Fibroblast of skin of back (primary cell): ENCODE measurements at places on chromosomes 3 and 15.

DNA sequence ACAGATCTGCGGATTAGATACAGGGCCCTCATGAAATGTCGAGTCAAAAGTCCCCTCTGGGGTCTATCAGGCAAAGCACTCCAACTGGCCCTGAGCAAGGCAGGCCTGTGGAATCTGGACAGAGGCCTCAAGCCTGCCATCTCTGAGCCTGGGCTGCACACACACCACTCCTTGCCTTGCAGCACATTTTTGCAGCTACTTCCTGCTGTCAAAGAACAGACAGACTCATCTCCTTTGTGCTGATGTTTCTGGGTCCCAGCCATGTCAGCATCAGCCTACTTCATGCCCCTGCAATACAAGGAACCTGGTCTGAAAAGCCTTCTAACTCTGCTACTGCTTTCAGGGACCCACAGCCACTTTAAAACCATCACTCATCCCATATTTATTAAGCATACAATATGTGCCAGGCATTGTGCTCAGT is 60.6 kb upstream of the IL12A start:
- DNase-seq = peak; percentile 72

- DNase-seq = peak; percentile 66
These were observed 82.3 kb downstream of the CHSY1 start for GRCh38 chr15:101169495-101170071.

DNA sequence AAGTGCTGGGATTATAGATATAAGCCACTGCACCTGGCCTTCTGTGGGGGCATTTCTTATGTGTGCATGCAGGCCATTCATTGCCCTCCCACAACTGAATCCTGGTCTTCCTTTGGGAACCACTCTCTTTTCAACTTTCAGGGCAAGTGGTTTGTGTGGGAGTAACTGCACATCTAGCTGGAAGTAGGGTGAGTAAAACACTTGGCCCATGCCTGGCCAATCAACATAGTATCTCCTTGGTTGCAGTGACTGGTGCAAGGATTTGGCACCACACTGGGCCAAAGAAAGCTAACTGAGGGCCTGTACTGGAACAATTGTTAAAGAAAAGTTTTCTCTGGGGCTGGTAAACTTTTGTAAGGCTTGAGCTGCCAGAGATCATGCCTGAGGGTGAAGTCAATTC is 189.2 kb upstream of the FEZF2 start:
- DNase-seq = no peak

GRCh38 chr15:61383421-61383820 is 154.3 kb upstream of the RORA start:
- DNase-seq = peak; percentile 98

- no peak for DNase-seq
These were observed 23.2 kb downstream of the EIF1B start for GRCh38 chr3:40332684-40333083.

GRCh38 chr3:170584585-170585007 is 1.3 kb downstream of the SLC7A14 start:
- peak; percentile 72 for DNase-seq

GRCh38 chr15:28002136-28002861 is 96.8 kb downstream of the OCA2 start:
- DNase-seq = no peak

- no peak for DNase-seq
These were observed 74.3 kb downstream of the B3GNT5 start for GRCh38 chr3:183327343-183327742.

GRCh38 chr15:86178845-86179244 is 99.2 kb downstream of the AGBL1 start:
- no peak for DNase-seq

DNA sequence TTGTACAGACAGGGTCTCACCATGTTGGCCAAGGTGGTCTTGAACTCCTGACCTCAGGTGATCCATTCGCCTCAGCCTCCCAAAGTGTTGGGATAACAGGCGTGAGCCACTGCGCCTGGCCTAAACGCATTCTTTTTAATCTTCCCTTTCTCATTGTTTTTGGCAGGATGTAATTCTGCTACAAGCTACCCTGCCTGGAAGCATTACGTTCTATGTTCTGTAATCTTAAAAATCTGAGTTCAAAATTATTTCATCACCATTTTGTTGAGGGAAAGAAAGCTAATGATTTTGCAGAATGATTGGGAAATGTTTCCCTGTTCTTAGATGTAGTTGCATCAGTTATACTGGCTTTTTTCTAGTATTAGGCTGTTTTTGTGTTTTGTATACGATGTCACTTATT is 71.5 kb downstream of the RGMA start:
- no peak for DNase-seq

DNA sequence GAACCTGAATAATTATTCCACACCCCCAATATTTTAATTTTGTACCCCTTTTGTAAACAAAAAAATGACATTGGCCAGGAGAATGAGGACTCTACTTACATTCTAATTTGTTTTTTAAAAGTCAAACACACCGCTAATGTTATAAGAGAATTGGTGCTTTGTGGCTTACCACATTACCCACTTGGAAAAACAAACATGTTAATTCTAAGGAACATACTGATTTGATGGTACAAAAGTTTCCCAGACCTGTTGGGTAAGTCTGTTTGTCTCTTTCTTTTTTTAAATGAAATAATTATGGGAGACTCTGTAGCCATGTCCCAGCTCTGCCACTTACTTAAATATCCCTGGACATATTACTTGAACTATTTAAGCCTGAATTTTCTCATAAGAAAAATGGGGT is 352.5 kb upstream of the C2CD4B start:
- no peak for DNase-seq

- no peak for DNase-seq
These were observed 159.6 kb upstream of the GADL1 start for GRCh38 chr3:31054032-31054431.

GRCh38 chr15:64524778-64525177 is 64.4 kb downstream of the ZNF609 start:
- DNase-seq = no peak

DNA sequence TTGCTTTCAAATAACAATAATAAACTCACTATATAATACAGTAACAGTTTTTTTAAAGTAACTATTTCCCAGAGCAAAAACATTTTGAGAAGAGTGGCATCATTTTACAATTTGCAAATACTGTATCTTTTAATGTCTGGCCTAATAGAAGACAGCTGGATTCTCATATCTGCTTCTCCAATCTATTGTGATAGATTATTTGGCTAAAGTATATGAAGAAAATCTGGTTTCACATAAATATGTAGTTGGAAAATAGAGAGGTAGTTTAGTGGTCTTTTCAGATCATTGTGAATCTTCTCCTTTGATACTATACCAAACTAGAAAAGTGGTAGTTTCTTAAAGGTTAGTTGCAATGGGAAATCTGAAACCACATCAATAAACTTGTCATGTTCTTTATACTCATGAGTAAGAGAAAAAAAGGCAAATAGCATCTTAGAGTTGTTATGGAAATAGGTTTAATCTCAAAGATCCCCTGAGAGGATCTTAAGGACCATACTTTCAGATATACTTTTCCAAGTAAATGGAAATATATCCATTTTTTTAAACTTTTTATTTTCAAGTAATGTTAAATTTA is 124.8 kb upstream of the NR2E3 start:
- no peak for DNase-seq

DNA sequence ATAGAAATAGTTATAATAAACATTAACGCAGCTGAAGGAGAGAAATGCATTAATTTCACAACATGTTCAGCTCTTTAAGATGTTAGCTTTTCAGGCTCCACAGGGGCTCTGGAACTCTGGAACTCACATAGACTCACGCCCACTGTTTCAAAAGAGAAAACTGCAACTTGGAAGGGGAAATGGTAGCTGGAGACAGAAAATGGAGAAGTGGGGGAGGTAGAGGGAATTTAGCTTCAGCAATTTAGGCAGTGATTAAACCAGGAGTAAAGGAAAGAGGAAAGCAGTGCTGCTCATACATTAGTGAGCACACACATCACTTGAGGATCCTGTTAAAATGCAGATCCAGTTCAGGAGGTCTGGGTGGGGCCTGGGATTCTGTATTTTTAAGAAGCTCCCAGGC is 274.8 kb upstream of the TRIM42 start:
- no peak for DNase-seq

GRCh38 chr15:31974855-31975829 is 55.2 kb upstream of the CHRNA7 start:
- peak; percentile 45 for DNase-seq

- no peak for DNase-seq
These were observed 542 bp downstream of the GABRA5 start for GRCh38 chr15:26867200-26868007.

- DNase-seq = peak; percentile 34
These were observed 279.1 kb upstream of the PLSCR5 start for GRCh38 chr3:146884296-146884695.

- no peak for DNase-seq
These were observed 24.7 kb downstream of the SLC15A2 start for GRCh38 chr3:121918779-121919483.

GRCh38 chr3:59234884-59235633 is 185.2 kb upstream of the CFAP20DC start:
- DNase-seq = no peak

DNA sequence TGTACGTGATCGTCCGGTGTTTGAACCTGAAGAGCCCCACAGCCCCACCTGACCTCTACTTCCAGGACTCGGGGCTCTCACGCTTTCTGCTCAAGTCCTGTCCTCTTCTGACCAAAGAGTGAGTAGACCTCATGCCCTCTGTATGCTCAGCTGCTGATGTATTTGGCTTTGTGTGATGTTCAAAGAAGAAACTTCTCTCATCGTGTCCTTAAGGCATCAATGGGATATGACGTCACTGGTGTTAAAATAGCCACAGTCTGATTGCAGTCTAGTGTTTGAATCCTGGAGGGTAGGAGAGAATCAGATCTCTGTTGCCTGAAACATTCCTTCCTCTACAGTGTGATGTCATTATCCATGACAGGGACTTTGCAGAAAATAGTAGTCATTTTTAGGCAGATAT is 28.1 kb downstream of the ABHD2 start:
- DNase-seq = peak; percentile 55

GRCh38 chr15:75350601-75351361 is 3.9 kb downstream of the NEIL1 start:
- no peak for DNase-seq

GRCh38 chr3:189638276-189639031 is 7.3 kb downstream of the TP63 start:
- no peak for DNase-seq

- DNase-seq = no peak
These were observed 97.7 kb downstream of the PLCH1 start for GRCh38 chr3:155647206-155647605.

- DNase-seq = no peak
These were observed 225.4 kb downstream of the SATB1 start for GRCh38 chr3:18199757-18200156.

DNA sequence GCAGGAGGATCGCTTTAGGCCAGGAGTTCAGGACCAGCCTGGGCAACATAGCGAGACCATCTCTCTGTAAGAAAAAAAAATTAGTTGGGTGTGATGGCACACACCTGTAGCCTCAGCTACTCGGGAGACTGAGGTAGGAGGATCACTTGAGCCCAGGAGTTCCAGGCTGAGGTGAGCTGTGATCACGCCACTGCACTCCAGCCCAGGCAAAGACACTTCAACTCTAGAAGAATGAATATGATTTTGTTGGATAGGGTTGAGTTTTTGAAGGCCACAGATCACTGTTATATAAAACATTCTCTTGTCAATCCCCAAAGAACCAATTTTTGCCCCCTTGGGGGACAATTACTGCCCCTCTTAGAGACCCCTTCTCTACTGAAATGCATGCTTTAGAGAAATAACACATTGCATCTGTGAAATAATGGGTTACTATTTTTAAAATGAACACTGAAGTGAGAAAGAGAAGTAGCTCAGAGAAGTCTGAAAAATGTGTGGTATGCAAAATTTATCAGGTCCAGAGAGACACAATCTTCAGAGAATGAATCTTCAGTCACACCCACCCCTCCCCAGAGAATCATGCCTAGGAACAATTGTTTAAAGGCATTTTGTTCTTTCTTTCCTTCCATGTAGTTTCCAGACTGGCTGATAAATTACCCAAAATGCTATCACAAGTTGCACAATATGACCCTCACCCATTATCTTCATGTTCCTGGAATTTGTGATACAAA is 42.7 kb downstream of the METTL6 start:
- peak; percentile 53 for DNase-seq

DNA sequence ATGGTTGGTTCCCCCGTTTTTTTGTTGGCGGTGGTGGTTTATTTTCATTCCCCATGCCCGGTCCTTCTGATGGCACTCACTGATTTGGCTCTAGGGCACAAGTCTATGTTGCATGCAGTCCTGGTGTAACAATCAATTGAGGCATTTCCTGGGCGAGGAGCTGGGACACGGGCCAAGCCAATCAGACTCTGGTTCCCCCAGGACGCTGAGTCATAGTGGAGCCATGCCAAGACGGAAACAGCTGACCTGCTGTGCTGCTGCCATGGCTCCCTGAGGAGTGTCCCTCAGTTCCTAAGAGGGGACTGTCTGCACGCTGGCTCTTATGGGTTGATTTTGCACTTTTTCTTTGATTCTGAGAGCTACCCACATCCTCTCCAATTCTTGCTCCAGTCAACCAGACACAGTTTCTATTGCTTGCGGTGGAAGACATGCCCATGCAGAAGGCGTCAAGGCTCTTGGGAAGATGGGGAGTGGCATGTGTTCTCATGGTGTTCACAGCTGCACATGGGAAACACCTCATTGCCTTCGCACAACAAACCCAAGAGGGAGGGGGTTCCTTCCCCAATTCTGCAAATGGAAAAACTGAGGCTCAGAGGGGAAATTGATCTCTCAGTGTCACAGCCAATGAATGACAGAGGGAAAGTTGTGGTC is 28.3 kb upstream of the ALDH1L1 start:
- DNase-seq = peak; percentile 96

DNA sequence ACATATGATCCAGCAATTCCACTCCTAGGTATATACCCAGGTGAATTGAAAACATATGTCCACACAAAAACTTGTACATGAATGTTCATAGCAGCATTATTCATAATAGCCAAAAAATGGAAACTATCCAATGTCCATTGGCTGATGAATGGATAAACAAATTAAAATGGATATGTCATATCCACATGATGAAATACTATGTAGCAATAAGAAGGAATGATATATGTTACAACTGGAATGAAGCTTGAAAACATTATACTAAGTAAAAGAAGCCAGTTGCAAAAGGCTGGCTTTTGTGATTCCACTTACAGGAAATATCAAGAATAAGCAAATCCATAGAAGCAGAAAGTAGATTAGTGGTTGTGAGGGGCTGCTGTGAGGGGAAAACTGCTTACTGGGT is 33.7 kb downstream of the BNC1 start:
- DNase-seq = peak; percentile 18

GRCh38 chr15:89021224-89021623 is 67.0 kb upstream of the ABHD2 start:
- DNase-seq = peak; percentile 52

DNA sequence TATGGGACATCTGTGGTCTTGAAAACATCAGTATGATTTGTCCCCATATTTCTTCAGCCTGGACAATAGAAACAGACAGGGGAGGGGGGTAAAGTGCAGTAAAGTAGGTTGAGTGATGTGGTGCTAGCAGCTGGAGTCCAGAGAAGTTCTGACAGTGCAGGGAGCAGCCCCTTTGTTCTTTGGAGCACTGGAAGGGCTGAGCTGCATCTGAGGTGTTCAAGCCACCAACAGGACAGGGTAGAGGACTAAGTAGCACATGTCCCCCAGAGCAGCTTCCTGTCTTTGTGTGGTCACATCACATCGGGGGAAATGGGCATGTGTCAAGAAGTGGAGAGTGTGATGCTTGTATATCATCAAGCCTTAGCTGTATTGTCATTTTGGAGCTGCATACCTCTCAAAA is 12.1 kb downstream of the MRPS22 start:
- DNase-seq = no peak
